ENCODE measurements at places on chromosomes 16 and 17.
A peak's percentile ranks its signal among the peaks of the same experiment; 100 is the strongest.

DNA sequence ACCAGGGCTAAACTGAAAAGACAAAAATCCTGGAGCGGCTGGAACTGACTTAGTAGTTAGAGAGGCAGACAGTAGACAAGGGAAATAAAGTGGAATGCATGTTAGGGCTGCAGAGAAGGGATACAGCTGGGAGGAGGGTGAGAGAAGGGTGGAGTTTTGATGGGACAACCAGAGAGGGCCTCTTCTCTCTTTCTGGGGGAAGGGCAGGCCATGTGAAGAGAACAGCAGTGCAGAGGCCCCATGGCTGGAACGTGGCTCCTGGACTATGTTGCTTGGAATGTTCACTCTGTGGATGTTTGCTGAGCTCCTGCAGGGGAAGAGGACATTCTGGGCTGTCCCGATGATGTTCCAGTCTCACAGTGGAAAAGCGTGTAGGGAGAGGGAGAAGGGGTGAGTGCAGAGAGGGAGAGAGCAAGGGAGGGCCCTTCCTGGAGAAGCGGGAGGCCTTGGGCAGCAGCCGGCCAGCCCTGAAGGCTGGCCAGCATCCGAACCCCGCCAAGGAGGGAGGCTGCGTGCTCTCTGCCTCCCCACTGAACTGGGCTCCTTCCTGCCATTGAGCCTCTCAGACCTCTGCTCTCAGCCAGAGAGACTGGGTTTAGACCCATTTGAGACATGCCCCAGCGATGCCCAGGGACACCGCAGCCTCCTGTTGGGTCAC is 33.1 kb upstream of the GSE1 start:
- H3K4me3 ChIP-seq: no peak overlapping the region
- DNase-seq: no peak
- no peaks in the 10 kb centered on the region for H3K27me3 ChIP-seq
- peaks cover 25% of the 10 kb centered on the region for H3K36me3 ChIP-seq
- H3K27ac ChIP-seq: peak overlapping the region; percentile 9

GRCh38 chr17:50844117-50844700 is 8.8 kb downstream of the WFIKKN2 start:
- no peak overlapping the region for H3K27ac ChIP-seq
- H3K36me3 ChIP-seq: peaks cover 1% of the 10 kb centered on the region
- peaks cover 6% of the 10 kb centered on the region for H3K4me1 ChIP-seq
- DNase-seq: no peak

DNA sequence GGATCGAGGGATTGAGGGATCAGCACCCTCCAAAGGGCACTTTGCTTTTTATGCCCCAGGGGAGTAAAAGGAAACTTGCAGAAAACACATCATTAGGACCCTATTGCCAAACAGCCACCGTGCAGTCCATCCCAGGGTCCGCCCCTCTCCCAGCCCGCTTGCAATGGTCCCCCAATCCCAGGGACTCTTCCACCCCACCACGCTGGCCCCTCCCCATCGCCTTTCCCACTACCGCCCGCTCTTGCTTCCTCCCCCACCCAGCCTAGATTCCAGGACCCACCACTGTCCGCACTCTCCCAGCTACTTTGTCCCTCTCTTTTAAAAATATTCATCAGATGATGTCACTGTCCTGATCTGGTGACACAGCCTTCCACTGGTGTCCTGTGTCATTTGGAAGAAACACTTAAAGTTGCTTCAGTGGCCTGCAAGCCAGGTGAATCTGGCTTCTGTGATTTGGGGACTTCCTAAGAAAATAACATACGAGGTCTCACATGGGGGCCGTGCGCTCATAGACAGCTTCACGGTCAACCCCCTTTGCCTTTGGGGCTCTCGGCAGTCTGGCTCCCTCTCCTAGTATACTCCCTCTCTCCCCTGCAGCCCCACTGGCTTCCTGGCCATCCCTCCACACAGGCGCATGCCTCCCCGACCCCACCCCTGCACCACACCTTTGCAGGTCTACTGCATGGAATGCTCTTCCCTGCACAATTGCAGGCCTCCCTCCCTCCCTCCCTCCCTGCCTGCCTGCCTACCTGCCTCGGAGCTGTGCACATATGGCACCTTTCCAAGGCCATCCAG is 127.9 kb downstream of the RBFOX3 start:
- peaks cover 76% of the 10 kb centered on the region for H3K27me3 ChIP-seq
- H3K4me1 ChIP-seq: no peaks in the 10 kb centered on the region
- no peak overlapping the region for H3K4me3 ChIP-seq
- H3K27ac ChIP-seq: peak overlapping the region; percentile 63
- no peak for DNase-seq
- peaks cover 1% of the 10 kb centered on the region for H3K36me3 ChIP-seq

DNA sequence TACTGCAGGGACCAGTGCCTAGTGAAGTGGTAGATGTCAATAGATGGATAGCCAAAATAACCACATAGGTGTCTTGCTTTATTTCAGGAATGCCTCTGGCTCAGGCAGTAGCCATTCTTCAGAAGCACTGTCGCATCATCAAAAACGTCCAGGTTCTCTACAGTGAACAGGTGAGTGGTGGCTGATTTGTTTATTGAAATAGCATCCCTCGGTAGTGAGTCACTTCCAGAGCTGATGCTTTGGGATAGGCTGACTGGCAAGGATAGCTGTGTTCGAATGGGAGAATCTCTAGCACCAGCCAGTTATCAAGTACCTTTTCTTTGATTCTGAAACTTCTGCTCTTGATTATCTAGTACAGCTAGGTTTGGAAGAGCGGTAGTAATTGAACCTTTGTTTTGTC is 10.3 kb downstream of the PHAF1 start:
- H3K27me3 ChIP-seq: no peaks in the 10 kb centered on the region
- H3K36me3 ChIP-seq: peaks cover 33% of the 10 kb centered on the region
- DNase-seq: no peak
- peaks cover 15% of the 10 kb centered on the region for H3K4me1 ChIP-seq
- H3K4me3 ChIP-seq: no peak overlapping the region

GRCh38 chr17:61309362-61310256 is 90.0 kb upstream of the TBX2 start:
- H3K27me3 ChIP-seq: no peaks in the 10 kb centered on the region
- no peak overlapping the region for H3K4me3 ChIP-seq

GRCh38 chr17:6941989-6942388 is 53.9 kb upstream of the ALOX12 start:
- H3K27me3 ChIP-seq: no peaks in the 10 kb centered on the region
- no peak overlapping the region for H3K27ac ChIP-seq
- no peak for DNase-seq
- H3K4me1 ChIP-seq: peaks cover 6% of the 10 kb centered on the region
- H3K36me3 ChIP-seq: peaks cover 3% of the 10 kb centered on the region

- no peak for DNase-seq
- no peak overlapping the region for H3K4me3 ChIP-seq
- no peak overlapping the region for H3K27ac ChIP-seq
- H3K36me3 ChIP-seq: peaks cover 3% of the 10 kb centered on the region
Measured at GRCh38 chr16:48054881-48055601, 100.8 kb downstream of the ABCC12 start.

GRCh38 chr16:81606039-81606438 is 161.4 kb downstream of the CMIP start:
- DNase-seq: no peak
- no peaks in the 10 kb centered on the region for H3K27me3 ChIP-seq
- no peak overlapping the region for H3K4me3 ChIP-seq
- H3K27ac ChIP-seq: peak overlapping the region; percentile 88
- H3K36me3 ChIP-seq: peaks cover 8% of the 10 kb centered on the region

- H3K4me3 ChIP-seq: peak overlapping the region; percentile 3
- peaks cover 4% of the 10 kb centered on the region for H3K36me3 ChIP-seq
- DNase-seq: no peak
- peaks cover 40% of the 10 kb centered on the region for H3K27me3 ChIP-seq
- no peak overlapping the region for H3K27ac ChIP-seq
Measured at GRCh38 chr17:73827627-73828291, 183.5 kb upstream of the SDK2 start.

DNA sequence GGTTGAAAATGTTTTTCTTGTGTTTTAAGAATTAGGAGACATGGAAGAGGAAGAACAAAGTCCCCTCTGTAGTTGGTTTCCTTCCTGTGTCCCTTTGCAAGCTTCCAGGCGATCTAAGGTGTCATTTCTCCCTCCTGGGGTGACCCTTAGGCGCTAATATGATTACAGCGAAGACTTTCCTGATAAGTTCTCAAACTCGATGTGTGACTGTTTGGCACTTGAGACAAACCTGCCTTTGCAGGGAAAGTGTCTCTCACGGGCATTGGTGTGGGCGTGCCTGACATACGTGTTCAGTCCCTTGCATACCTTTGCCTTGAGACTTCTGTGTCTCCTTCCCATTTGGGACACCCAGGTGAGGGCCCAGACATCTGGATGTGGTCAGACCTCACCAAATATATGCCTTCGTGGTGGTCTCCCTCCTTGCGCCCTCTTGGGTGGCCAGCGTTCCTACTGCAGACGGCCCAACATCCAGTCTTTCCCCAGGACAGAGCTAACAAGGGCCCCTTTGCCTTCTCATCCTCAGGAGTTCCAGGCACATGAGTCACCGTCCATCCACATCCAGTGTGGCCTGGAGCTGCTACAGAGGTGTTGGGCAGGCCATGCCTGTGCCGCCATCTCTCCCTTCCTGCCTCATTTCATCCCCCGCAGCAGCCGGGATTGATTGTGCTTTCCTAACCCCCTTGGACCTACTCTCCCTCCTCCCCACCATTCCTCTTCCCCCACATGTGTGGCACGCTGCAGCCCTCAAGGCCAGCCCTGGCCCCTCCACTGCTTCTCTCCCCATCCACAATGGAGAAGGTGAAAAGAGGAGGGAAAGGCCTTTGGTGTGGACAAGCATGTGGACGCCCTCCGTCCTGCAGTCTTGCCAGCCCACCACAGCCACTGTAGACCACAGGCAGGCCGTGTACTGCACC is 3.1 kb upstream of the JPT2 start:
- H3K27me3 ChIP-seq: no peaks in the 10 kb centered on the region
- no peak for DNase-seq
- no peak overlapping the region for H3K4me3 ChIP-seq
- H3K27ac ChIP-seq: no peak overlapping the region
- peaks cover 13% of the 10 kb centered on the region for H3K4me1 ChIP-seq
- peaks cover 8% of the 10 kb centered on the region for H3K36me3 ChIP-seq

- no peaks in the 10 kb centered on the region for H3K27me3 ChIP-seq
- no peak overlapping the region for H3K27ac ChIP-seq
- H3K4me1 ChIP-seq: peaks cover 10% of the 10 kb centered on the region
- H3K36me3 ChIP-seq: peaks cover 9% of the 10 kb centered on the region
- DNase-seq: peak; percentile 80
Measured at GRCh38 chr17:76385892-76386786, 1.7 kb downstream of the SPHK1 start.

DNA sequence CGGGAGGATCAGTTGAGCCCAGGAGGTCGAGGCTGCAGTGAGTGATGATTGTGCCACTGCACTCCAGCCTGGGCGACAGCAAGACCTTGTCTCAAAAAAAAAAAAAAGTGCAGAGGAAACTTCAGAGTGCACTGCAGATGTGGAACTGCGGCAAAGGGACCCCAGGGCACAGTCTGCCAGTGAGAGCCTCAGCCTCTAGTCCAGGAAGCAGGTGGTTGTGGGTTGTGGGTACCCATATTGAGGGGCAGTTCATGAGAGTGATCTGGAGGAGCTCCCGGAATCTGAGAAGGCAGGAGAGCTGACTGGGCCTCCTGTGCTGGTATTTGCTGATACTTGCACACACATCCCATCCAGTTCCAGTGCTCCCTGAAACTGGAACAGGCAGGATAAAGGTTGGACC is 13.1 kb downstream of the FOXN1 start:
- DNase-seq: no peak
- no peaks in the 10 kb centered on the region for H3K36me3 ChIP-seq
- no peak overlapping the region for H3K27ac ChIP-seq
- no peaks in the 10 kb centered on the region for H3K27me3 ChIP-seq
- no peaks in the 10 kb centered on the region for H3K4me1 ChIP-seq
- no peak overlapping the region for H3K4me3 ChIP-seq

GRCh38 chr16:75620326-75621169 is 2.5 kb downstream of the ADAT1 start:
- H3K27me3 ChIP-seq: no peaks in the 10 kb centered on the region
- H3K36me3 ChIP-seq: peaks cover 56% of the 10 kb centered on the region
- H3K4me1 ChIP-seq: peaks cover 64% of the 10 kb centered on the region

- DNase-seq: no peak
- H3K36me3 ChIP-seq: peaks cover 13% of the 10 kb centered on the region
- peaks cover 29% of the 10 kb centered on the region for H3K4me1 ChIP-seq
- peak overlapping the region; percentile 77 for H3K27ac ChIP-seq
Measured at GRCh38 chr16:21159281-21159951, 942 bp downstream of the LDAF1 start.

- H3K27me3 ChIP-seq: peaks cover 27% of the 10 kb centered on the region
- no peak for DNase-seq
- no peak overlapping the region for H3K4me3 ChIP-seq
- peaks cover 2% of the 10 kb centered on the region for H3K36me3 ChIP-seq
- no peak overlapping the region for H3K27ac ChIP-seq
Measured at GRCh38 chr17:34378664-34379101, 15.7 kb upstream of the CCL1 start.

- peaks cover 53% of the 10 kb centered on the region for H3K36me3 ChIP-seq
- H3K27me3 ChIP-seq: no peaks in the 10 kb centered on the region
- peak overlapping the region; percentile 88 for H3K27ac ChIP-seq
- H3K4me1 ChIP-seq: peaks cover 59% of the 10 kb centered on the region
Measured at GRCh38 chr17:81513753-81514488, 1.3 kb upstream of the ACTG1 start.

GRCh38 chr17:80097127-80097621 is 4.2 kb upstream of the GAA start:
- H3K36me3 ChIP-seq: peaks cover 6% of the 10 kb centered on the region
- H3K27me3 ChIP-seq: no peaks in the 10 kb centered on the region
- H3K4me1 ChIP-seq: peaks cover 16% of the 10 kb centered on the region
- H3K4me3 ChIP-seq: no peak overlapping the region

- H3K27me3 ChIP-seq: peaks cover 49% of the 10 kb centered on the region
- no peak overlapping the region for H3K27ac ChIP-seq
- no peaks in the 10 kb centered on the region for H3K36me3 ChIP-seq
- no peak for DNase-seq
- no peak overlapping the region for H3K4me3 ChIP-seq
Measured at GRCh38 chr16:51111759-51112158, 39.3 kb downstream of the SALL1 start.

- no peak overlapping the region for H3K4me3 ChIP-seq
- peaks cover 6% of the 10 kb centered on the region for H3K36me3 ChIP-seq
- H3K27ac ChIP-seq: no peak overlapping the region
- peaks cover 9% of the 10 kb centered on the region for H3K4me1 ChIP-seq
- no peaks in the 10 kb centered on the region for H3K27me3 ChIP-seq
Measured at GRCh38 chr16:57423152-57423551, 18.6 kb downstream of the CCL17 start.

DNA sequence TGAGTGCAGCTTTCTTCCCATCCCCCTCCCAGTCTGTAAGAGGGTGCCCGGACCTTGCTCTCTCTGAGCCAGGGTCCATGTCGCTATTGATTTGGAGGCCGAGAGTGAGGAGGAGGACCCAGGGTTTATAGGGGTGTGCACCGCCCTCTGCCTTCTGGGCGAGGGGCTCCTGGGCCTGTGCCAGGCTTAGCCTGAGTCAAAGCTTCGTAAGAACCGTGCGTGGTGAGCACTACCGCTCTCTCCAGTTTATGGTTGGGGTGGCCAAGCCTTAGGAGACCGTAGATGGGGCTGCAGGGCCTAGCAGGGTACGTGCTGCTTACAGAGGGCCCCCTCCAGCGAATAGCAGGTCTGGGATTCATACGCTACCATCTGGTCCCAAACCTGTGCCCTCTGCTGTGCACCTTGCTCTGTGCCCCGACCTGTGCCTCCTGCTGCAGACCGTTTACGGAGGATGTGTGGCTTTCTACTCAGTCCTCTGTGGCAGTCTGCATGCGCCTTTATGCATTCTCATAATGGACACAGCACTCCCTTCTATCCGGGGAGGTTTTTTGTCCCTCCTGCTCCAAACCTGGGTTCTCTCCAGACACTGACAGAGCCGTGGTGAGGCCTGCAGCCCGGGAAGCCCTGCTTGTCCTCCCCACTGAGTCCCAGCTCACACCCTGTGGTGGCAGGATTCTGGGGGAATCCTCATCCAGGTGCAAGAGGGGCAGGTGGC is 54.7 kb downstream of the PGS1 start:
- no peaks in the 10 kb centered on the region for H3K27me3 ChIP-seq
- peaks cover 8% of the 10 kb centered on the region for H3K4me1 ChIP-seq
- peaks cover 18% of the 10 kb centered on the region for H3K36me3 ChIP-seq
- no peak overlapping the region for H3K4me3 ChIP-seq
- DNase-seq: no peak
